Muscle of leg (tissue), 16 donors: ENCODE measurements at places on chromosomes 2 and 18.

- DNase-seq: peak; percentile 78
Observed at GRCh38 chr2:215435280-215435869, 493 bp downstream of the FN1 start.

DNA sequence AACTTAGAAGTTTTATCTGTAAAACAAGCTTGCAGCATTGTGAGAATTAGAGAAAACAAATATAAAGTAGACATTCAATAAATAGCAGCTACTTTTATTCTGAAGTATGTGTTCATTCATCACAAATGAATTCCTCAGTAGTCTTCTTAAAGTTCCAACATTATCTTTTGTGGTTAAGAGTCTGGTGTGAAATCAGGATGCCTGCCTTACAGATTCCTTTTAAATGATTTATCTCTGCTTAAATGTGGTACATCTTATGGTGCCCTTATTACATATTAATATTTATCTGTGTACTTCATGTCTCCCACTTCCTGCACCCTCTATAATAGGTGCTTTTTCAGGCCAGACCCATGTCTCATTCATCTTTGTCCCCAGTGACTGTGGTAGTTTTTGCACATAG lies 595.0 kb downstream of the STK39 start:
- DNase-seq: no peak

DNA sequence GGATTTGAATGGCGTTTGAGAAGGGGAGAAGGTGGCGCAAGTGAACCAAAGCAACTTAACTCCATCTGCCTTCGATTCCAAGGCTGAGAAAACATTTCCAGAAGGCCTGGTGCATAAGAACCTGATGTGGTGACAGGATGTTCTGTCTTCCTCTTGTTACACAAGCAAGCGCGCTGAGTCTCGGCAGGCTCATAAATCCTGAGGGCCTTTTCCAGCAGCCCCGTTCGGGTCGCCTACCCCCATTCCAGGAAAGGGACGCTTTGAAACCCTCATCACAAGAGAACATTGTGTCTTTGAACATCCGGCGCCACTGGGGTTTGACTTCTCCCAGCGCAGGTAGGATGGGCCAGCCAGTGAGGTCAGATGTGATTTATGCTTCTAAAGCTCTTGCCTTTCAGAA lies 403.5 kb downstream of the SETBP1 start:
- DNase-seq: peak; percentile 54

GRCh38 chr2:203804070-203804469 lies 63.5 kb upstream of the CTLA4 start:
- DNase-seq: peak; percentile 68

GRCh38 chr2:185374878-185375277 lies 363.7 kb upstream of the FSIP2 start:
- no peak for DNase-seq

DNA sequence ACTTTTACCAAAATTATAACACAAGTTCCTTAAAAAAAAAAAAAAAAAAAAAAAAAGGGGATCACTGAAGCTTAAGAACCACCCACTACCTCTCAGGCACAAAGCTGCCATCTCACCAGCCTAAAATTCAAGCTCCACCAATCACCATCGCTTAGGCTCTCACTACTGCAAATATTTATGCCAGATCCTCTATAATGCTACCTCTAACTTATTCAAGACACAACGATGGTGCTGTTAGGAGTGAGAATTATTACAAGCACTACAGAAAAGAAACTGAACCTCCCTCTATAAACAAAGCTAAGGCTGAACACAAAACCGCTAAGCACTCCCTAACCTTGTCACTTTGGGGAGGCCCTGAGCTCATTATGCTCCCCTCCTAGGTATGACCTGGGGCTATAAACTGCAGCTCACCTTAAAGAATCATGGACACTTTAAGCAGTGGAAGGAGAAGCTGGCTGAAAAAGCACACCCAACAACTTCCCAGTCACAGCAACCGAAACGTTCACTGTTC lies 3.6 kb downstream of the FZD5 start:
- DNase-seq: no peak
